ENCODE measurements at places on chromosomes 2 and 18. TPM values are rescaled to one million over a fixed set of nuclear protein-coding genes. Genes with fewer than 3 reads are reported as not detected.

MBOAT2 gene
- 108 TPM for total RNA-seq

CCDC178 gene
- total RNA-seq, result 0.36 TPM

CNGA3 gene
- not detected for total RNA-seq

C2orf49 gene
- total RNA-seq, result 9.4 TPM

CASP8 gene
- total RNA-seq, result 22.5 TPM

IGFBP5 gene
- total RNA-seq, result 34.9 TPM

ARID5A gene
- 3.0 TPM for total RNA-seq

HADHB gene
- 104 TPM for total RNA-seq

MC2R gene
- not detected for total RNA-seq

CDCA7 gene
- 14.5 TPM for total RNA-seq

STPG4 gene
- total RNA-seq, result 0.16 TPM

ZFP36L2 gene
- 71.0 TPM for total RNA-seq

DNA sequence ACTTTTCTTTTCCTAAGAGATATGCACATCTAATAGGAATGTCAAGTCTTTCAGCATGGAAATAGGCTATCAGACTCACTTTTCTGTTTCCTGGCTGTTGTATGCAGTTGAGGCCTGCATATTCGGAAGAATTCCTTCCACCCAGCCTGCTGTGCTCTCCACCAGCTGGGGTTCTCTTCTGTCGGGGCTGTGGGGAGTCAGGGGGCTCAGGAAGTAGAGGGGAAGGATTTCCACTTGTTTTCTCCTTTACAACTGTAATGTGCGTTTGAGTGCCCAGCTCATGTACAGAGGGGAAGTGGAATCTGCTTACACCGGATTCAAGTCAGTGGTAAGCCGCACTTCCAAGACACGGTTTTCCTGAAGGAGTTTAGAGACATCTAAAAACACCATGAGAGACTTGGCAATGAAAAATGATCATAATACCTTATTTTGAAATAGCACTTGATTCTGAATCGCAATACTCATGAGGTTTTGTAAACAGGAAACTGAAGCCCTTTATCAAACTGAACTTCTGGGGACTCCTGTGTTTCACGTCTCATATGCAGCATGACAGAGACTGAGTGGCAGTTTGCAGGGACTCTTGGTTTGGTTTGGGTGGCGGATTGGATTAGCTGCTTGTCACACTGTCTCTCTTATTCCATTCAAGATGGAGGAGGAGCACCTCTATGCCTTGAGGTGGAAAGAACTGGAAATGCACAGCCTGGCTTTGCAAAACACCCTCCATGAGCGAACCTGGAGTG, 90.4 kb downstream of the MTCL1 start:
- ATAC-seq, result no peak

- ATAC-seq, result no peak
These were observed 2.8 kb upstream of the TCF7L1 start for GRCh38 chr2:85130407-85130806.

DNA sequence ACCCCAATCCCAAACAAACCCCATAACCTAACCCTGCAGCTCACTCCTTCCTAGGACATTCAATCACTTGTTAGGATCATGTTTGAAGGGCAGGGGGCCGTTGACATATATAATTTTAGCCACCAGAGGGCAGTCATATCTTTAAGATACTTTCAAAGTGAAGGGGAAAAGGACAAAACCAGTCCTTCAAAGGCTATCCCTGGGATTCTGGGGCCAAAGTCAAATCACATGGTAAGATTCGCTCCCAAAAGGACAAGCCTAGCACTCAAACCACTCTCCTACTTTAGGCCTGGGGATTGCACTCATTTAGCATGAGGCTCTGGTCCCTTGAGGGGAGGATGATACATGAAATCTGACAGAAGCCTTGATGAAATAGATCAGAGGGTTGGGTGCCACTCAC, 44.6 kb downstream of the HAUS1 start:
- ATAC-seq, result no peak

DNA sequence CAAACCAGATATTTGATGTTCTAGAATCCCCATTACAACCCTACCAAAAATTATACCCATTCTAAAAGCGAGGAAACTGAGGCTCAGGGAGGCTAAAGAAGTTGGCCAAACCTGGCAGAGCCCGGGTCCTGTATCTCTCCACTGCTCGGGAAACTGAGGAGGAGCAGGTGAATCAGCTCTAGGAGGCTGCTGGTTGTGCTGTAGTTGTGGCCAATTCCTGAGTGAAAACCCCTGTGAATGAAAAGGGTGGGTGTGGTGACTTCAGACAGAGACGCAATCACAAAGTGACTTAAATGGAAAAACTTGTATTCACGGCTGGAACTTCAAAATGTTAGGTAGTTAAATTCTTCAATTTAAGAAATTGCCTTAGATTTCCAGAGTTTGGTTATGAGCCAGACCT, 105.7 kb upstream of the SEC11C start:
- no peak for ATAC-seq

GRCh38 chr18:336713-337112, 68.9 kb upstream of the THOC1 start:
- no peak for ATAC-seq

DNA sequence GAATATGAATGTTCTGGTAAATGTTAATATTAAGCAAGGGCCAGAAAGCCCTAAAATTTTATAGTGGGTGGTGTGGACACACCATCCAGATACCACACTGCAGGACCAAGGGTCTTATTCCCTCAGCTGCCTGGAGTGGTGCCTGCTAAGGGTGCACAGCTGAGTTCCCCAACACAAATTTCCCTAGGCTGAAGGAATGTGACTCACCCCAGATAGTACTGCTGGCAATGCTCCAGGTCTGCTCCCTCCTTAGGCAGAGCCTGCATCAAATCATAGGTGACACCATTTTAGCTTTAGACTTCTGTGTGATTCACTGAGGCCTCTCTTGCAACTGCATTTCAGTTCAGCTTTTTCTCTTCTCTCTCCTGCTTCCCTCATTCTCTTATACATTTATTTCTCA, 321.1 kb downstream of the SATB2 start:
- ATAC-seq, result no peak

DNA sequence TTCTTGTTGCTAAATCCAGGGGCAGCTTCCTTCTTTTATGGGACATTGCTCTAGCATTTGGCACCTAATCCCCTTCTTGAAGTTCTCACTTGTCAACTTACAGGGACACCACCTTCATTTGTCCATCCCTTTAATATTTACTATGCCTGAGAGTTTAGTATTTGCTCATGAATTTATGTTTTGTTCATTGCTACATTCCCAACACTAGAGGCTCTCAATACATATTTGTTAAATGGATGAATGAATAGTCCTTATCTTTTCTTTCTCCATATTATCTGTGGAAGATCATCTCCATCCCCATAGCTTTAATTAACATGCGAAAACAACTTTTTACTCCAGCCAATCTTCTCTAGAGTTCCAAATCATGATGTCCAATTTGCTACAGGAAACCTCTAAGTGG, 5.4 kb downstream of the CWC22 start:
- ATAC-seq, result no peak

DNA sequence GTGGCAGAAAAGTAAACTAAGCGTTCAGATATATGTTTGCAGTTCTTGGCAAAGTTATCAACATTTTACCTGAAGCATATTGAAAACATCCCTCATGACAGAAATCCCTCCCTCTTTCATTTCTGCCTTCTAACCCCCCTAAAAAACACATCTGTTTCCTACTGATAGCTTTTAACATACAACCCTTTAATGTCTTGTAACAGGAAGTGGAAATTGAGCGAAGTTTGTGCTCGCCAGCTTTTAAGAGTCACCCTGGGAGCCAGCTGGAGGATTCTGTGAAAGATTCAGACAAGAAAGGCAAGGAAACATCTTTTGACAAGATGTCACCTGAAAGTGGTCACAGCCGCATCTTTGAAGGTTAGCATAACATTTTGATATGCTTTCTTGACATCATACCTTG, 247.4 kb downstream of the XIRP2 start:
- no peak for ATAC-seq

GRCh38 chr2:46131-46470, 204 bp downstream of the FAM110C start:
- no peak for ATAC-seq

DNA sequence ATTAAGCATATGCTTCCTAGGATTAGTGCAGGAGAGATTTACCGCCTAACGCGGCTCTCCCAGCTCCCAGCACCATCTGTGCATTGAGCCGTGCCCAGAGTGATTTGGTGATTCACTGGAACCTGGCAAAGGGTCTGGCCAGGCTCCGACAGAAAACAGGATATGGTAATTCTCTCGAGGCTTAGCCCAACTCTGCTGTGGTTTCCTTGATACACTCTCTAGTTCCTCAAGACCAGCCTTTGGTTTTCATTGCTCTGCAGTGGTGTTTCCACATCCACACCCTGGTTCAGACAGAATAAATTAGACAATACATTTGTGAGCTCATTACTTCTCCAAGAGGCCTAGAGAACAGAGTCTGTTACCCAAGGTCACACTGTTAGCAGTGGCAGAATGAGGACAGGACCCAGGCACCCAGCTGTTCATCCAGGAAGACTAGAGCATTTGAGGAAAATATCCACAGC, 23.0 kb upstream of the SMAD2 start:
- peak; percentile 96 for ATAC-seq

DNA sequence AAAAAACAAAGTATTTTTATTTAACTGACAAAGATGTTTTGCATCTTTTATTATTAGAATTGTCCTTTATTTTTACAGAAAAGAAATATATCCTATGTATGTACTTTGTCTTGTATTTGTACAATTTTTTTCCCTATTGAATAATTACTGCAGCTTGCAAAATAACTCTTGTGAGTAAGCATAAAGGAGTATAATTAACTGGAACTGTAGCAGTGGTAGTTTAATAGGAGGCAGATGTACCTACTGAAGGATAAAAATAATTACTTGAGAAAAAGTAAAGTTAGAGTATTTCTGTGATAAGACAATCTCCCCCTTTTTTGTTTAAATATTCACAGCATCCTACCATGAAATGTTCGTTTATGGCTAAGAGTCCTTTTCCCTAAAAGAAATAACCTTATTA, 34.7 kb downstream of the EHBP1 start:
- no peak for ATAC-seq

GRCh38 chr2:12429779-12430406, 286.8 kb upstream of the TRIB2 start:
- ATAC-seq, result peak; percentile 67

DNA sequence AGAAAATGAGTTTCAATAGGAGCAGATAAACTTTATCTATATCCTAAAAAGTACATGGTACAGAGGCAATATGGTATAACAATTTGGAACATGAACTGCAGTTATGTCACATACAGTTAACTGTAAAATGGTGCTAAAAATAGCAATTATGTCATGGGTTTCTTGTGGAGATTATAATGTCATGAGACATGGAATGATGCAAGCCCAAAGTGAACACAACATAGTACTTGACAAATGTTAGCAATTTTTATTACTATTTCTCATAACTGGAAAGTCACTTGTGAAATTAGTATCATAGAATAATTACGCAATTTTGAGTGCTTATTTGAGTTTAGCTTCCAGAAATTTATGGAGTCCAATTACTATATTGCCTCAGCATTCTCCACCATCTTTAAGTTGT, 1263.4 kb downstream of the DSC3 start:
- ATAC-seq, result no peak

- peak; percentile 62 for ATAC-seq
These were observed 15.2 kb downstream of the ABCB11 start for GRCh38 chr2:169015943-169016342.

- no peak for ATAC-seq
These were observed 386.5 kb upstream of the DCC start for GRCh38 chr18:51953521-51953920.

GRCh38 chr18:58287353-58288274, 243.6 kb downstream of the NEDD4L start:
- no peak for ATAC-seq

DNA sequence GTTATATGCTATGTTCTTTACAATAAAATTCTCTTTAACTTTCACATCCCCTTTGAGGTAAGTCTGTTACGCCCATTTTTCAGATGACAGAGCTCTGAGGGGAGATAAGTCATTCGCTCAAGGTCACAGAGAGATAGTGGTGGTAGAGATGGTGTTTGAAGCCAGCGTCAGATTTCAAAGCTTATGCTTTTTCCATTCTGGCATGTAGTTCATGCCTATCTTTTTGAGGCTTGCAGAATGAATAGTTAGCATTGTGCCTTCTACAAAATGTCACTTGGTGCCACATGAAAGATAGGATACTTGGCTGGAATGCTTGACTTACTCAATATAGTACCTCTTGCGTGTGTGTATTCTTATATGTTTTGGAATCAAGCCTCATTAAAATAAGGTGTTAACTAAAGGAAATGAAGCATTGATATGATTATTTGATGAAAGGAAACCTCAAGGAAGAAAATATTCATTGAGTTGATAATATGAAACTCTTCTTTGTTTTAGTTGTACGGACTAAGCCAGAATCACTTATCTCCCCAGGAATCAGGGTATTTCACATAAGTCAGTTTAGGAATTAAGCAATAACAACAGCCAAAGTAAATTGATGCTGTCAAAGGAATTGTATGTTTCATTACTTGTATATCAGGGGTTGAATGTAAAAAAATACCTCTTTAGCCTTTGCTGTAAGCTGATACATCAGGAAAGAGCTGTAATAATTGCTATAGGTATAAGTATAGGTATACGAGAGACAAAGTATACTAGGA, 15.5 kb downstream of the SPATS2L start:
- no peak for ATAC-seq

GRCh38 chr2:160651416-160652200, 158.0 kb upstream of the RBMS1 start:
- ATAC-seq, result no peak

GRCh38 chr2:120431386-120432292, 85.7 kb downstream of the INHBB start:
- no peak for ATAC-seq

DNA sequence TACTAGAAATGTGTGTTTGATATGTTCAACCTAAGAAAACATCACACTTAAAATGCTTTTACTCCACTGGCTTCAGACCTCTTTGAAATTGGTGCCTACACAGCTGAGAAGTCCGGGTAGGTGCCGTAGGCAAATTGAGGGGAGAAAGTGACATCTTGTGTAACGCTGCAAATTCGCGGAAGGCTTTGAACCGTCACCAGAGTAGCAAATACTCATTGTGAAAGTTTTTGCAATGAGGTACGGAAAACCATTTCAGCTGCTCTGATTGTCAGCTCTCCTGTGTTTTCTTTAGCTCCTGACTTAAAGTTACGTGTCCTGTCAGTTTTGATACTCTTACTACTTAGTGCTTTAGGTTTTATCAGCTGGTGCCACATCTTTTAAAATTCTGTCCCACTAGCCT, 224.5 kb downstream of the FAM210A start:
- ATAC-seq, result no peak

DNA sequence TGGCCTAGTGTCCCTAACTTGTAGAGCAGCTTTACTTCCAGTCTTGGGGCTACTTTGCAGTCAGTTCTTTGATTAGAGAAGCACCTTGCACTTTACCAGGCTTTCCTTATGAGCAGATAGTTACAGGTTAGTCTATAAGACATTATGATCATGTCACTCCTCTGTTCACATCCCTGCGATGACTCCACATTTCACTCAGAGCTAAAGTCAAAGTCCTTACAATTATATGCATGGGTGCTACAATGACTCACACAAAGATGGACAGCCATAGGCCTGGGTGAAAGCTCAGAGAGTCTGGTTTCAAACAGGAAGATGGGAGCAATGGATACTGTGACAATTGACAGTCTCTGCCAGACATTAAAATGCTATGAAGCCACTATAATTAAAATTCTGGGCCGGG, 27.1 kb upstream of the SSB start:
- ATAC-seq, result no peak

- ATAC-seq, result no peak
These were observed 49.3 kb downstream of the SP110 start for GRCh38 chr2:230170532-230170931.

Measured in esophagus mucosa (tissue), 1 donor.